ENCODE measurements at places on chromosomes 3 and 15.

DNA sequence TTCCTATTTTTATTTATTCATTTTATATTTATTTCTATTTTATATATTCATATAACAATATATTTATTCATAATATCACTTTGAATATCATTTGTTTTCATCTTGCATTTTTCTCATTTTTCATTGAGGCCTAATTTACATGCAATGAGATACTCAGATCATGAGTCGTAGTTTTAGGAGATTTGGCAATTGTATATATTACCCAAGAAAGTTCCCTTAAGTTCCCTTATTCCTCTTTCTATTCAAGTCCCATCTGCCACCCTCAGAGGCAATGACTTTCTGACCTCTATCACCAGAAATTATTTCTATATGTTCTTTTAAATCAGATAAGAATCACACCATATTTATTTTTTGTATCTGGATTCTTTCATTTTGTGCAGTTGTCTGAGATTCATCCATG is 329.1 kb upstream of the TPRG1 start:
- no peak for DNase-seq

DNA sequence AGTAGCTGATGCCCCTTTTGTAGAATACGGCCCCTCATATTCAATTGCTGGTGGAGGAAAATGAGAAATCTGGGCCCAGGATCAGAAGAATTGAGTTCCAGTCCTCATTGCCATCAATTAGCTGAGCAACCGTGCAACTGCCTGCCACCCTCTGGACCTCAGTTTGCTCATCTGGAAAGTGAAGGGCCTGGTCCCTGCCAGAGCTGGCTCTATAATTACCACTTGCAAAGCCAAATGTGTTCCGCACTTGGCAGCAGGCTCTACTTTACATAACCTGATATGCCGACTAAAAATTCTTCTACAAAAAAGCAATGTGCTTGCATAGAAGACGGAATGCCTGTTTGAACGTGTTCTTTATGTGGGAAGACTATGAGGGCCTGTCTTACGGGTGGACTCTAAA is 8.6 kb upstream of the ITGB5 start:
- no peak for DNase-seq

DNA sequence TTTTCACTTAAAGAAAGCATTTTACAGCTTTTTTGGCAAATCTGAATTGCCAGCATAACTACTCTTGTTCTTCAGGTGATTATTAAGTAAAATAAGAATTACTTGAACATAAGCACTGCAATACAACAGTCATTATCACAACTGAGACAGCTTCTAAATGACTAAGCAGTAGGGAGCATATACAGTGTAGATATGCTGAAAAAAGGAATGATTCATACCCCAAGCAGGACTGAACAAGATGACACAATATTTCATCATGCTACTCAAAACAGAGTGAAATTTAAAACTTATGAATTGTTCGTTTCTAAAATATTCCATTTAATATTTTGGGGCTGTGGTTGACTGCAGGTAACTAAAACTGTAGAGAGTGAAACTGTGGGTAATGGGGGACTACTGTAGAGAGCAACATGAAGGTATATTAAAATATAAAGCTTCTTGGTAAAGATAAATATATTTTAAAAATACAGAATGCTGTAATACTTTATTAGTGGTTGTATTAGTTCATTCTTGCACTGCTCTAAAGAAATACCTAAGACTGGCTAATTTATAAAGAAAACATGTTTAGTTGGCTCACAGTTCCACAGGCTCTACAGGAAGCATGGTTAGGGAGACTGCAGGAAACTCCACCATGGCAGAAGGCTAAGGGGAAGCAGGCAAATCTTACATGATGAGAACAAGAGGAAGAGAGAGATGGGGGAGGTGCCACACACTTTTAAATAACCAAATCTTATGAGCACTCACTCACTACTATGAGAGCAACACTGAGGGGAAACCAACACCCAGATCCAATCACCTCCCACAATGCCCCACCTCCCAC is 84.8 kb downstream of the DCLK3 start:
- DNase-seq, result no peak

DNA sequence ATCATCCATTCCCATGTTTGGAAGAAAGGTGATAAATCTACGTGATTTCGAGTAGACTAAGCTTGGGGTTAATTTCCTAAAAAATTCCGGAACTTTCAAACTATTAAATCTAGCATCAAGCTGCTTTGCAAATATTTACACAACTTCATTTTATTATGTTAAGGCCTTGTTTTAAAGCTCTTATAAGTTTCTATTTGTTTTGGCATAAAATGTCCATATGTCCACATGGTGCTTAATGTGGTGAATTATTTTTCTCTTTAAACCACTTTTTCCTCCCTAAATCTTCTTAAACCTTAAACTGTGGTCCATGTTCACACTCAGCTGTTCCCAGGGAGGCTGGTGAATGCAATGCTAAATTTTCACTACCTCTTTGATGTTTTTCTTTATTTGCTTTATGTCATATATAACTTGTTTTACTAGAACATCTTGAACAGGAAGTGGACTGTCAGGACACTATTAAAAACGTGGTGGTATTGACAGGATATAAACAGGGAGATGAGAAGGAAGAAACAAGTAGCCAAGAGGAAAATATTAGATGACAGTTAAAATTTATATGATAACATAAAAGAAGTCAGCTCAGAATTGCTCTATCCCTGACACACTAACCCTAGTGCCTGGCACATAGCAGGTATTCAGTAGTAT is 72.5 kb upstream of the AGTR1 start:
- no peak for DNase-seq

DNA sequence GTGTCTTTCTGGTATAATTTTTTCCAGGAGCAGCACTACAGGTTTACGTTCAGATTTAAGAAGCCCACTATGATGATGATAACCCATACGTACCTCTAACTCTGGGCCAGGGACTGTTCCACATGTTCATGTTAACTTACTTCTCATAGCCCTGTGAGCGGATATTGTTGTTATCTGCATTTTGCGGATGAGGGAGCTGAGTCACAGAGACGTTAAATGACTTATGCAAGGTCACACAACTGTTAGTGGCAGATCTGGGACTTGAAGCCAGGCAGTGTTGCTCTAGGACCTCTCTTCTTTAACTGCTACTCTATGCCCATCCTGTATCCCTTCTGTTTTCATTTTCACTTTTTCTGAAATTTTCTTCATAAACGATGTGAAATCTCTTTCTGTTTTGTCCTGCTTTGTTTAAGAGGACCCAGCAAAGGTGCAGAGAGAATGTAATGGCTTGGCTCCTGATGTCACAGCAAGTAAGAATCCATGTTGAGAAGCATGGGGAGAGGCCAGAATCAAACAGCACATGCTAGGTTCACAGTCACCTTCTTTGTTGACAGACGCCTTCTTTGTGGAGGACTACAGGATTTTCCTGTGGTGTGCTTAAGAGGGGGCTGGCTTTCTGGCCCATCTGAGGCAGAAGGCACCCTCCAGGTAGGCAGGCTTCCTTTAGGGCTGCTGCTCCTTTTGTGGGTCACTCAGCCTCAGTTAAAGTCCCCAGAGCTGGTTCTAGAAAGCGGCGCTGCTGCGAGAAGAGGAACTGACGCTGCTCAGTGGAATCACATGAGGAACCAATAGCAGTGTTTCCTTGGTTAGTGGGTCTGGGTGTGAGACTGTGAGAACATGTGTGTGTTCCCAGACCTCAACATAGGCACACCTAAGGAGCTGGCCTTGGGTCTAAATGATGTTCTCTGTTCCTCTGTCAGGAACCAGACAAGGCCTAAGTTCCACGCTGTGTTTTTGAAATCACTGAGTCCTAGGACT is 121.6 kb downstream of the TMEM108 start:
- DNase-seq, result no peak

- no peak for DNase-seq
Measured at GRCh38 chr15:57525581-57525980, 66.1 kb upstream of the MYZAP start.

DNA sequence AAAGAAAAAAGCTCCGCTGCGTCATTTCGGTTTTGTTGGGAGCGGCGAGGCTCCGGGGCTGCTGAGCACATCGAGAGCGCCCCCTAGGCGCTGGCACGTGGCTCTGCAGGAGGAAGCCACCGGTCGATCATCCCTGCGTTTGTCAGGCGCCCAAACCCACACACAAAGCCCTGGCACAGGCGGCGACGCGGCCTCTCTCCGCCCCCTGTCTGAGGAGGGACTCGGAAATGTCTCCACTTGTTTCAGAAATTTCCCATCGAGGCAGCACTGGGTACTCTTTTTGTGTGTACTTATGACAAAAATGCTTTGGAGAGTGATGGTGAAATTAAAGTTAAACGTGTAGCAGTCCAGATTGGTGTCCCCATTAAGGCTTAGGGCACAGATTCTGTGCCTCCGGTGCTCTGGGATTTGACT is 407.3 kb upstream of the ONECUT1 start:
- peak; percentile 44 for DNase-seq
